Stimulated activated CD8-positive, alpha-beta memory T cell treated with anti-CD3 and anti-CD28 coated beads, Interleukin-2, amount 100 ng/mL, for 1 hour (primary cell): ENCODE measurements at places on chromosomes 12 and 14.

GRCh38 chr14:43745746-43746145 lies 761.3 kb downstream of the FSCB start:
- no peak for DNase-seq

GRCh38 chr12:22190-22529 lies 44.4 kb upstream of the IQSEC3 start:
- no peak for DNase-seq

GRCh38 chr12:25793196-25793595 lies 165.3 kb upstream of the RASSF8 start:
- no peak for DNase-seq

DNA sequence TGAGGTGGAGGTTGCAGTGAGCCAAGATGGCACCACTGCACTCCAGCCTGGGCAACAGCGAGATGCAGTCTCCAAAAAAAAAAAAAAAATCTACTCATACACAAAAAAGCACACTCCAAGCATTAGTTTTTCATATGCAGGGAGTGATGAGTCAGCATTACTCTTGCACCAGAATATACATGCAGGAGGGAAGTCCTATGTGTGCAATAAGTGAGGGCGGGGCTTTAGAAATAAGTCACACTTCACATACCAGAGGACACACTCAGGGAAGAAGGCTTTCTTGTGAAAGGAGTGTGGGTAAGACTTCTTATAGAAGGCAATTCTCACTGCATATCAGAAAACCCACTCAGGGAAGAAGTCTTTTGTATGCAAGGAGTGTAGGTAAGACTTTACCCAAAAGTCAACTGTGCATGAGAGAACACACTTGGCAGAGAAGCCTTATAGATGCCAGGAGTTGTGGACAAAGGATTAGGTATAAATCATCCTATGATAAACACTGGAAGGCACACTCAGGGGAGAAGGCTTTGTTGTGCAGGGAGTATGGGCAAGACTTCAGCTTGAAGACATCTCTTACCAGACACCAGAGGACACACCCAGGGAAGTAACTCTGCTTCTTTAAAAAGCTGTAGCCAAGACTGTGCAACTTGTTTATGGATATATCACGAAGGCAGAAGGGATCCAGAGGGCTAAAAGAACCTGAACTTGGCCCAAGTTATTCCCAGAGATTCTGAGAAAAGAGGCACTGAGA lies 50.5 kb downstream of the ATF7 start:
- no peak for DNase-seq

- DNase-seq: no peak
Measured at GRCh38 chr12:108424816-108425215, 85.7 kb upstream of the CMKLR1 start.
